Fibroblast of villous mesenchyme (primary cell): ENCODE measurements at places on chromosomes 16 and 17. TPM values are rescaled to one million over a fixed set of nuclear protein-coding genes. Genes with fewer than 3 reads are reported as not detected.
A peak's percentile ranks its signal among the peaks of the same experiment; 100 is the strongest.

The SETD6 gene
- 8.2 and 8.7 TPM in 2 replicates for total RNA-seq

The CACNA1G gene
- total RNA-seq = under 0.01 and 0.43 TPM in 2 replicates

The FAM117A gene
- total RNA-seq = 1.7 and 1.9 TPM in 2 replicates

The CEP20 gene
- total RNA-seq = 35.8 and 50.1 TPM in 2 replicates

GRCh38 chr17:41505007-41505808, at the start of gene KRT13:
TSS of gene KRT13 (minus strand) at chr17:41505612. CDS start at chr17:41505550, 62 bp downstream.
- no peak for DNase-seq

- peak; percentile 95 for DNase-seq
These were observed 128.5 kb downstream of the PARN start for GRCh38 chr16:14501331-14502255.

DNA sequence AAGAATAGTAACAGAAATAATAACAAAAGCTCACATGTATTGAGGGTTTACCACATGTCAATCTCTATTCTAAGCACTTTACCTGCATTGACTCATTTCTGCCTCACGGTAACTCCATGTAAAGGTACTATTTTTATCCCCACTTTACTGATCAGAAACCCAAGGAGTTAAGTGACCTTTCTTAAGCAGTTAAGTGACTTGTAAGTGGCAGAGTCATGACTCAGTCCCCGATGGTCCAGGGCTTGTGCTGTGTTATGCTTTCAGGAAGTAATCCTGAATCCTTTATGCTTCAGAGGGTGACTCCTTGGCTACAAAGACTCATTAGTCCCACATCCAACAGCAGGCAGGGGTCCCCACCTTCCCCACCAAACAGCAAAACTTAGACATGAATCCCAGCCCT, 66.5 kb downstream of the MRM1 start:
- DNase-seq = no peak

GRCh38 chr16:29148867-29149272, 164.0 kb downstream of the LAT start:
- DNase-seq = no peak

DNA sequence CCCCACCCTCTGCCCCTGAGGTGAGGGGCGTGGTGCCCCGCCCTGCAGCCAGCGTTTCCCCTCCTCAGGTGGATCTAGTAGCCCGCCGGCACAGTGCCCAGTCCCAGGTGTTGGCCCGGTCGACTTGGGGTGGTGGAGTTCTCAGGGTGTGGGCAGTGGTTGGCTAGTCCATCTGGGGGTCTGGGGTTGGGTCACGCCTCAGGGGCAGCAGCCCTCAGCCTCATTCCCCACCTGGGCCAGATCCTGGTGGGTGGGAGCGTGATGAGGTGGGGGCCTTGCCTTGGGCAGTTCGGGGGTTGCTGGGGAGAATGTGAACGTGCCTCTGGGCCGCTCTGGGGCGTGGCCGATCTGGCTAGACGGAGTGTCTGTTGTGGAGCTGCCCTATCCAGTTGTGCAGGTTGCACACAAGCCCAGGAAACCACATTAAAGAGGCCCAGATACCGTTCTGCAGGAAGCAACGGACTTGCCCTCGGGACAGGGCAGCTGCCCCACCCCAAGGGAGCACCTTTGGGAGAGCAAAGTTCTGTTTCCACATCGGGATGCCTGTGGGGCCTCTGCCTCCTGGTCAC, 32.0 kb downstream of the GSE1 start:
- no peak for DNase-seq

- DNase-seq = no peak
These were observed 19.1 kb downstream of the PRR11 start for GRCh38 chr17:59174671-59175070.

GRCh38 chr17:42584880-42585279, 7.4 kb upstream of the PSMC3IP start:
- no peak for DNase-seq
